CD4-positive, alpha-beta T cell treated with Interleukin-6 for 4 hours (primary cell): ENCODE measurements at places on chromosomes 4 and X.

- no peak for DNase-seq
Measured at GRCh38 chr4:17769406-17770174, 11.8 kb downstream of the FAM184B start.

DNA sequence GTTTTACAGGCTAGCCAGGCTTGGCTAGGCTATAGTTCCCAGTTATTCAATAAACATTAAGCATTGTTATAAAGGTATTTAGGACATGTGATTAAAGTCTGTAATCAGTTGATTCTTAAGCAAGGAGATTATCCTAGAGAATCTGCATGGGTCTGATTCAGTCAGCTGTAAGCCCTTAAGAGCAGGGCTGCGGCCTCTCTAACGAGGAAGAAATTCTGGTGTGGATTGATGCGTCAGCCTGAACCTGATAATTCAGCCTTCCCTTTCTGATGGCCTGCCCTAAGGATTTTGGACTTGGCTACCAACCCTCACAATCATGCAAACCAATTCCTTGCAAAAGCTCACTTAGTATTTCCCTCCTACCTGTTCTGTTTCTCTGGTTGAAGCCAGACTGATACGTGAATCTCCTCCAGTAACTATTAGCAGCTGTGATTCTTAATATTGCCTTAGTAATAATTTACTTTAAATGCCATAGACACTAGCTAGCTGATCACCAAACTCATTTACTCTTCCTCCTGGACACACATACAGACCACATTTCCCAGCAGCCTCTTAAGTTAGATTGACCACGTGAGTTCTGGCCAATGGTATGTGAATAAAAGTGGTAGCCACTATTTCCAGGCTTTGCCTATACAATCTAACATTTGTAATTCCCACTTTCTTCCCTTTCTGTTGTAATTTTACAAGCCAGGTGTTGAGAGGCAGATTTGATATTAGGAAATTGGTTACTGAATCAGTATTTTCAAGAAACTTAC lies 678.0 kb upstream of the INTU start:
- DNase-seq = no peak

- no peak for DNase-seq
Measured at GRCh38 chr4:90474484-90474883, 347.3 kb downstream of the CCSER1 start.

DNA sequence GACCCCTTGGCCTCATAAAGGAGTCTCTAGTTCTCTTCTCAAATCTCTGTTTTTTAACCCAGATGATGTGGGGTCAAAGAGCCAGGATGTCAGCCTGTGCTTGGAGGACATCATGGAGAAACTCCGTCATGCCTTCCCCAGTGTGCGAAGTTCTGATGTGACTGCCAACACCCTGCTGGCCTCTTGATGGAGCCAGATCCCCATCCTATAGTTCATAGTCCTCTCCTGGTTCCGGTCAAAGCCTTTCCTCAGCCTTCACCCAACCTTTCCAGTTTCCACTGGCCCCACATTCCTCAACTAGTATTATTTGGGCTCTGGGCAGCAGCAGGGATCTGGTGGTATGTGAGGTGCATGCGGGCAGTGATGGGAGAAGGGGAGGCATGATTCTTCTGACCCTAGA lies 30.7 kb downstream of the TAF7L start:
- no peak for DNase-seq

DNA sequence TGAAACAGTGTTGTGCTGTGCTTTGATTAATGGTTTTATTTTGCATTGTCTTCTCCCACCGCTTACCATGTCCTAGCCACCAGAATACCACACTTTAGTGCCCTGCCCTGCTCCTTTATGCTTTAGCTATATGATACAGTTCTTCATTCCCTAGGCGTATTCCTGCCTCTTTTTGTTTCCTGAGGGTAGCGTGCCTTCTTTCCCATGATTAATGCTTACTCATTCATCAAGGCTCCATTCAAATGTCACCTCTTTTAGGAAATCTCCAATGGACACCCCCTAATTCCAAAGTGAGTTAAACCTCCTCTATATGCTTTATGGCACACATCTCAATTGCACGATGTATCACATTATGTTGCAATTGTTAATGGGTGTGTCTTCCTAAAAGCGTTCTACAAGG lies 46.3 kb downstream of the SPANXD start:
- DNase-seq = no peak

DNA sequence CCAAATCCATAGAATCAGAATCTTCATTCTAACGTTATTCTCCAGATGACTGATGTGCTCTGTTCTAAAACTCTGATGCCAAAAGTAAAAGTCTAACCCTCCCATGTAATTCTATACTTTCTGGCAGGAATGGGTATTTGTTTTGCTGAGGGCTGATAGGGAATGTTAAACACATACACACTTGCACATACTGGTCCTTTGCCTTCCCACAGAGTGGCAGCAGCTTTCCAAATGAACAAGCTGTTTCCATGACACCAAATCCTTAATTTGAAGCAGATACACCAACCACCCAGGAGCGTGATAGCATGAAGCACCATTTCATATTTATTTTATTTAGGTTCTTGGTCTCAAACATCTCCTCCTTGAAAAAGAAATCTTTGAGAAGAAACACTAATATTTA lies 155.5 kb upstream of the PRDX4 start:
- no peak for DNase-seq
